ENCODE measurements at places on chromosomes 11 and 22. TPM values are rescaled to one million over a fixed set of nuclear protein-coding genes. Genes with fewer than 3 reads are reported as not detected.

The OR8D1 gene
- not detected for total RNA-seq

The SNX32 gene
- 2.2 TPM for total RNA-seq

The CNTF gene
- total RNA-seq: 2.9 TPM

The DBX1 gene
- total RNA-seq: not detected

The GAB4 gene
- 1.6 TPM for total RNA-seq

The OR2AT4 gene
- not detected for total RNA-seq

The CENPM gene
- 3.2 TPM for total RNA-seq

The OR4D6 gene
- total RNA-seq: not detected

The APOL6 gene
- total RNA-seq: 40.5 TPM

The PPME1 gene
- total RNA-seq: 14.0 TPM

The GGA1 gene
- 110 TPM for total RNA-seq
